Activated CD4-positive, alpha-beta T cell treated with anti-CD3 and anti-CD28 coated beads for 1 hour (primary cell): ENCODE measurements at places on chromosomes 1 and 21.

DNA sequence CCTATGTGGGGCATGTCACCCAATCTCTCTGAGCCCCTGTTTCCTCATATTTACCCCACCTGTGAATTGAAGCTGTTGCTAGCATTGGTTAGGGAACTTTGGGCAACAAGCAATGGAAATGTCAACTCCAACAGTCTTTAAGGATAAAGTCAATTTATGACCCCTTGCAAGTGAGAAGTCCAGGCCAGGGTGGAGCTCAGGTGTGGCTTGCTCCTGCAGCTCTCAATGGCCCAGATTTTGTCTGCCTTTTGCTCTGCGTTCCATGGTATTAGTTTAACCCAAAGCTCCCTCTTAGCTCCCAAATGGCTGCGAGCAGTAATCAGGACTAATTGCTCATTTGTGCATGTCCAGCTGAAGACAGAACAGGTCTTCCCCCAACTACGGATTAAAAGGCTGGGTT is 70.4 kb upstream of the ABCG1 start:
- DNase-seq: no peak

DNA sequence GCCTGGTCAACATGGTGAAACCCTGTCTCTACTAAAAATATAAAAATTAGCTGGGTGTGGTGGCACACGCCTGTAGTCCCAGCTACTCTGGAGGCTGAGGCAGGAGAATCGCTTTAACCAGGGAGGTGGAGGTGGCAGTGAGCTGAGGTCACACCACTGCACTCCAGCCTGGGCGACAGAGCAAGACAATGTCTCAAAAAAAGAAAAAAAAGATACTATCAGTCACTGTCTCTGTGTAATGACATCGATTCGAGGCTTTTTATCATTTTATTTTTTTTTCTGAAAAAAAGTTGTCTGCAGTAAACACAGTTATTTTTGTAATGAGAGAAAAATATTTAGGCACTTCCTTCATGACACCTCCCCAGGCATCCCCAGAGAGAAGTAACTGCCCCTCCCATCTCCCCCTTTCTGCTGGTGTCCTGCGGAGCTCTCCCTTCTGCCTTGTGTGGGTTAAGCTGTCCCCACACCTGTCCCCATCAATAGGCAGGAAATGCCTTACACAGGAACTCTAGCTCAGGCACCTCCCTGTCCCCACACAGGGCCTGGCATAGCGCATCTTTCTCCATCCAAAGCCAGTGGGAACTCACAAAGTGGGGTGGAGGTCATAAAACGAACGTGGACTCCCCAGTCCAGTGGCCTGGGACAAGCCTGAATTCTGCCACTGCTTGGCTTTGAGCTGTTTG is 132.0 kb downstream of the SYF2 start:
- DNase-seq: no peak

- no peak for DNase-seq
Measured at GRCh38 chr1:10737651-10738050, 58.8 kb downstream of the CASZ1 start.

DNA sequence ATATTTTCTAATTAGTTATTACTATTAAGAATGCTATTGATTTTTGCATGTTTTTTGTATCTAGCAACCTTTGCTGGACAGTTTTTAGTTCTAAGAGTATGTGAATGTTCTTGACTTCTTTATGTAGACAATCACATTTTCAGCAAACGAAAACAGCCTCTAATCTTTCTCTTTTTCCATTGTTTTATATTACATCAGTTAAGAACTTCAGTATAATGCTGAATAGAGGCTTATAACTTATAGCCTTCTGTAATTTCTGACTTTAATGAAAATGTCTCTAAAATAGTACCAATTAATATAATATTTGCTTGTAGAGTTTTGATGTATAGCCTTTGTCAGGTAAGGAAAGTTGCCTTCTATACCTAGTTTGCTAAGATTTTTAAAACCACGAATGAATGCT is 33.2 kb upstream of the ATF3 start:
- DNase-seq: no peak
